Stimulated activated CD4-positive, alpha-beta T cell treated with anti-CD3 and anti-CD28 coated beads, Interleukin-4, amount 100 ng/mL, for 1 hour (primary cell): ENCODE measurements at places on chromosomes 11 and 22.

- DNase-seq, result no peak
Measured at GRCh38 chr11:27464289-27464696, 8.3 kb downstream of the LGR4 start.

DNA sequence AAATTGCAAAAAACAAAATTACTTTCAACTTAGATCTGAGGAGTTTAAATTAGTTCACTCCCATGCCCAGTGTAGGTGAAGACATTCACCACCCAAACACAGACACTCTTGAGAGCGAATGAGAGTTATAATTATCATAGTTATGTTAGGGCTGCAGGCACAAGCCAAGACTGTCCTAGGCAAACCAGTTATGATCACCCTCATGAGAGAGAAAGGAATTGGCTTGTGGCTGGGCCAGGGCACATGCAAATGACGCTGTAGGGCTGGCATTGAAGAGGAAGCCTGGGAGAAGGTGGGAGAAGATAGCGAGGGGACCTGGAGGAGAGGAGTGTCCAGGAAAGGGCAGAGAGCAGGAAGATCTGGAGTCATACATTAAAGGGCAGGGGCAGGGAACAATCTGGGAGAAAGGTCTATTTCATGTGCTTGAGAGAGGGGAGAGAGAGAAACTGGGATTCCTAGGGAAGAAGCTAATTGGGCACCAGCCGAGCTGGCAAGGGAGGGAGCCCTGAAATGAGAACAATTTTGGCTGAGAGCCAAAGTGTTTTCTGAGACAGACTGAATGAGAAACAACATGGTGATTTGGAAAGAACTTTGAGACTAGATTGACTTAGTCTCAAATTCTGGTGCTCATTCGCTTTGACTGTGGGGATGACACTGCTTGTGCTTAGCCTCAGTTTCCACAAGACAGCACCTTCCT, 279.9 kb downstream of the KIRREL3 start:
- no peak for DNase-seq

GRCh38 chr11:17699147-17700114, 19.9 kb upstream of the MYOD1 start:
- no peak for DNase-seq

DNA sequence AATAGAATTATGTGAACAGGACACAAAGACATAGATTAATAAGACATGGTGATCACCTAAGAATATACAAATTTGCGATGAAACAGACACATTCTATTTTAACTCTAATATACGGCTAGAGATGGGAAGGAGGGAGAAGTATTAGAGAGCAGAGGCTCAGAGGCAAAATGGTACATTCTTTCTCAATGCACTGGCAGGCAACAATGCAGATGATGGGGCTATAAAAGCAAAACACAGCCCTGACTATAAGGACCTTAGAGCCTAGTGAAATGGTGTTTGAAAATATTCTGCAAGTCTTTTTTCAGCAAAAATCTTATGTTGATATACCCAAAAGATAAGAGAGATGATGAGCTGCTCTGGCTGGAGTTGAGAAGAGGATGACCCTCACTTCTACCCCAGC, 13.1 kb downstream of the TCF20 start:
- DNase-seq, result no peak

DNA sequence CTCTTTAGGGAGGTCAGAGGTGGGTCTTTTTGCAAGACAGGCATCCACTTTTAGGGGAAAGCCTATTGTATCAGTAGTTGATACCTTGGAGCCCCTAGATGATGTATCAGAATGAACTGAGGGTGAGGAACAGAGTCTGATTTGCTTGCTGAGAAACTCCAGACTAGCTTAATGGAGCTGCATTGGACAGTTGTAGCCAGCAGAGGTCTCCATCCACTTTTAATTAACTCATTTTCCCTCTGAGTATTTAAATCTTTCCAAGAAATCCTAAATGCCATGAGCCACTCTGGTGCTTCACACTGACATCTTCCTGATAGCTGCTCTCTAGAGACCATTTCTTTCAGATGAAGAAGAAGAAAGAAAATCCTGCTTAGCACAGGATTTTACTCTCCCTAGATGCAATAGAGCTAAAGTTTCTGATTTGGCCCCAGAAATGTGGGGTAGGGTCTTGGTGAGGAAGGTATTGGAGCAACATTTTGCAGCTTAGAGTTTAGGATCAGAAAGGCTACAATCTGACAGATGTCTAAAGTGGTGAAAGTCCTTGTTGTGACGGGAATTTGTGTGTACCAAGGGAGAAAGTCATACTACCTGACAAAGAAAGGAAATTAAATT, 38.0 kb downstream of the EXT2 start:
- DNase-seq, result no peak

- no peak for DNase-seq
Measured at GRCh38 chr11:120261321-120261720, 21.4 kb downstream of the POU2F3 start.

DNA sequence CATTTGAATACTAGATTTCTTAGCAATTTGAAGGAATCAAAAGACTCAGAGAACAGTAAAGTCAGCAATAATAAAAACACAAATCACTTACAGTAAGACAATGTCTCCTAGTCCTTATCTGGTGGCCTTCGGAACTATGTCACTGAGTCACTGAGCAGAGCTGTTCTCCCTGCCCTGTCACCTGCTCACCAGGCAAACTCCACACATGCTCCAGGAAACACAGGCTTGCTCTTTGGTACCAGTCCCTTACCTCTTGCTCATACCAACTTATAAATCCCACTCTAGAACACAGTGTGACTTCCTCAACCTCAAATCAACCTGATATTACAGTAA, 81.1 kb upstream of the CHRM4 start:
- no peak for DNase-seq

DNA sequence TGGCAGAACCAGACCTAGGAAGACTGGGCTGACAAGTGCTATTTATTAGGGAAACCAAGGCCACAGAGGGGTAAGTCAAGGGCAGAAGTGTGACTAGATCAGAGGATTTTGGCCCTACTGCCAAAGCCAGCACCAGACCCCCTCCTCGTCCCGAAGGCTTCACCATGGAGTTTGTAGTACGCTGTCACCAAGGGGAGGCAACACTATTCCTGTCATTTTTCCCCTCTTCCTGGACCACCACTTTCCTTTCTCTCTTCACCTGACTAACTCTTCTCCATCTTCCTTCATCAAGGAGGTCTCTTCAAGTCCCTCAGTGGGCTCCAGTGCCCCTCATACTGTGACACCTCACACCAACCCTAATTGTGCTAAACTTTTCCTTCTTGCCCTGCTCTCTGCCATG, 34.9 kb downstream of the MN1 start:
- DNase-seq, result no peak

- DNase-seq, result no peak
Measured at GRCh38 chr11:105152560-105152959, 13.0 kb upstream of the CARD18 start.

- DNase-seq, result no peak
Measured at GRCh38 chr11:11740836-11741235, 100.9 kb upstream of the USP47 start.
